ENCODE measurements at places on chromosomes 3 and 15.
A peak's percentile ranks its signal among the peaks of the same experiment; 100 is the strongest.

GRCh38 chr3:58531956-58532355 lies 5.0 kb downstream of the ACOX2 start:
- ATAC-seq, result no peak

DNA sequence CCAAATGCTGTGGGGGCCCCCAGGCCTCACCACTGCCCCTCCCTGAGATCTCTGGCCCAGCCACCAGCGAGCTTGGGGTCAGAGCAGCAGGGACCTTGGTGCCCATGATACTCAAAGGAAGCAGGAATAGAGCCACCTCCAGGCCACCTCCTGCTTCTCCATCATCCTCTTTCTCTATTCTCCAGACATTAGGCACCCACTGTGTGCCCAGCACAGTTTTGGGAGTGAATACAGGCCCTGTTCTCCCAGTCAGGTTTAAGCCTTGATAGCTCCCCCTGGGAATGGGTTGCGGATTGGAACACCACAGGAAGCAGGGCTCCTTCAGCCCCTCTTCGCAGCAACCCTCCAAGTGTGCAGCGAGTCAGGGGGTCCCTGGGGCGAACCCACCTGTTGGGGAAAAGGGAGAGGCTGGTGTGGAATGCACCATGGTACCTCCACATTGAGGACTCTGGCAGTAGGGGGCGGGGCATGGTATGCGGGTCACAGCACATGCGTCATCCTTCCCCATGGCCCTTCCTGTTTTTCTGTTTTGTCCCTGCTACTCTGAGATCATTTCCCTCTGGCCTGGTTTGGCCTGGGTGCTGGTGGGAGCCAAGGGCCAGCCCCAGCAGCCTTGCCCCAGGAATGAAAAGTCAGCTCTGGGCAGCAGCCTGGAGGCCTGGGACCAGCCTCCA lies 14.2 kb upstream of the SEMA3B start:
- ATAC-seq, result no peak

DNA sequence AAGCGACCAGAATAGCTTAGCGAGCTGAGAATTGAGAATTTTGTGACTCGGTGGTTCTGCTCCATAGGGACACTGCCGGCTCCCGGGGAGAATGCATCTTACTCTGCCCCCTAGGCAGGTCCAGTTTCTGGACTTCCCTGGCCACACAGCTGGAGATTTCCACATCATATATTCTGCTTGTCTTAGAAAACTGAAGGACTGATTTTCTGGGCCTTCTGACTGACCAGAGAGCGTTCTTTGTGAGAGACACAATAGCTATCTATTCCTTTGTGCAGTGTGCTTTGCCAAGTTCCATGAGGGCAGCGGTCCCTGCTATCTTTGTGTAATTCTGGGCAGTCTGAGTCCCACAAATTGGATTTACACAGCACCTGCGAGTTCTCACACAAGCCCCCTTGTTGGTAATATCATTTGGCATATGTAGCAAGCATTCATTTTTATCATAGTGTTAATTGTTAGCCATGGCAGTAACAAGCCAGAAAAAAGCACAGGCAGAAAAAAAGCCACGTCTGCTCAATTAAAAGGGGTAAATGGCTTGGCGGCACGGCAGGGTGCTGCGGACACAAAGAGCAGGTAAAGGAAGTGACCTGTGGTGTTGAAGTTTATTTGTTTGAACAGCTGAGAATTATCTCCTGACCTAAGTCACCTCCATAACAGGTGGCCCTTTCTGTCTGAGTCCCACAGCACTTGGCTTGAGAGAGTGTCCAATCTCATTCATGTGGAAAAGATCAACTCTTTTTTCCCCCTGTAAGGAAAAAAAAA lies 688.7 kb downstream of the TUSC7 start:
- ATAC-seq, result no peak

GRCh38 chr3:133380481-133381225 lies 19.2 kb upstream of the BFSP2 start:
- ATAC-seq, result no peak

DNA sequence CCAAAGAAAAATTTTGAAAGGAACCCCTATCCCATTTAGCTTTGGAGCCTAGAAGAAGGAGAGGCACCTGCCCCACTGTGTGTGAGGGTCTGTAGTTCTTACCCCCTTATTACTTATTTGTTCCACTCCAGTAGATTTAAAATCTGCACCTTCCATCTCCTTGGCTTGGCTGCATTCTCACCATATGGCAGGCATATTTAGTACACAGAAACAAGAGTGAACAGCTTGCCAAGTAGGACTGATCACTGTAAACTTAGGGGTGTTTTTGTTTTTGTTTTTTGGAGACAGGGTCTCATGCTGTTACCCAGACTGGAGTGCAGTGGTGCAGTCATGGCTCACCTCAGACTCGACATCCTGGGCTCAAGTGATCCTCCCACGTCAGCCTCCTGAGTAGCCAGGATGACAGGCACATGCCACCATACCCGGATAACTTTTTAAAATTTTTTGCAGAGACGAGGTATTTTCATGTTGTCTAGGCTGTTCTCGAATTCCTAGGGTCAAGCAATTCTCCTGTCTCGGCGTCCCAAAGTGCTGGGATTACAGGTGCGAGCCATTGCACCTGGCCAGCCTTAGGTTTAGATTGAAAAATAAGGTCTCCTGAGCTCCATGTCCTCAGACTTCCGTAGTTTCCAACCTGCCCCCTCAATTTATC lies 14.1 kb upstream of the ANXA2 start:
- ATAC-seq, result no peak

- no peak for ATAC-seq
Observed at GRCh38 chr15:42120285-42120684, 25.9 kb upstream of the PLA2G4D start.

DNA sequence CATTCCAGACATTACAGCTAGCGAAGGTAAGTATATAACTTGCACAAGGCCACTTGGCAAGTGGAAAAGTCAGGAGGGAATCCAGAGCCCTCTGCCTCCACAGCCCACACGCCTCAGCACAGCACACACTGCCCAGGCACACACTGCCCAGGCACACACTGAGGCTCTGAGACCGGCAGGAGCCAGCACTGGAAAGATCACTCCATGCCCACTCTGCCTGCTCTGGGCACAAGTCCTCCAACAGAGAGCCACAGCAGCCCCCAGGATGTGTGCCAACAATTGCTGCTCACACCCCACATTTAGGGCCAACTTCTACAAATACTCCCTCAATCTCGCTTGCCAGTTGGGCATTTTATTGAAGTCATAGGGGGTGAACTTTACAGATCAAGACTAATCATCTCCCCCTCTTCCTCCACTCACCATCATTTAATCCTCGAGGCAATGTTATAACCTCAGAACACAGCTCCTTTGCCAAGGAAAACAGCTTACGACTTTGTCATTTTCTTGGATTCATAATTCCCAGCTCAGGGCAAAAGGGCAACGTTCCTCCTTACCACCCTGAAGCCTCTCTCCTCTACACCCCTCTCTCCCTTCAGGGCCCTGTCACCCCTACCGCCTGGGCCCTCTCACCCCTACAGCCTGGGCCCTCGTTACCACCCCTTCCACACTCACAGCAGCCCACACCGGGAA lies 53.0 kb upstream of the TPM1 start:
- ATAC-seq, result peak; percentile 42

DNA sequence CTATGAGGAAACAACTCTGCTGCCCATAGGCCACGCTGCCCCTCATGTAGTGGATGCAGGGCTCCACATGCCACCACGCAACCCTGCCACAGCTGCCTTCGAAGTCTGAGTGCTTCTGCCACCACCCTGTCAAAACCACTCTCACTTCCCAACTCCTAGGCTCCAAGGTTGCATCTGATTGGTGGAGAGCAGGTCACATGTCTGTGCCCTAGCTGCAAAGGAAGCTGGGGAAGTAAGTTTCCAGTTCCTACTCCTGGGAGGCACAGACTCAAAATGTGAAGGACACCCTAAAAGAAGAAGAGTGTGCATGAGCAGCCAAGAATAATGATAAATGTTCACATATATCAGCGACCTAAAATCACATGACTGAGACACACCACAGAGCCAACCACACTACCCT lies 31.9 kb upstream of the TICRR start:
- no peak for ATAC-seq

DNA sequence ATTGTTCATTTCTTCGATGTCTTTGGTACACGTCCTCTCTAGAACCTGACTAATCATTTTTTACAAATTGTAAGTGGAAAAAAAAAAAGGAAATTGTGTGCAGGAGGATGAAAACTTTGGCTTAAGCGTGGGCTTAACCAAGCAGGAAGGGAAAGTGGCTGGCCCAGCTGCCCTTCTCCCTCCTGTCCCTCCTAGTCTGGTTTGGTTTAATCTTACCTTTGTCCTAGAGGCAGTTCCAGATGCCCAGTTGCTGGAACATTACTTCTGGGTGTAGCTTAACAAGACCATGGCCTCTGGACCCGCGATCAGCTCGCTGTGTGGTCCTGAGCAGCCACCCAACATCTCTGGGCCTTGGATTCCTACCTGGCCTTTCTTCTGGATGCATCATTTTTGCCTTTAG lies 15.4 kb downstream of the PAQR5 start:
- ATAC-seq, result no peak

DNA sequence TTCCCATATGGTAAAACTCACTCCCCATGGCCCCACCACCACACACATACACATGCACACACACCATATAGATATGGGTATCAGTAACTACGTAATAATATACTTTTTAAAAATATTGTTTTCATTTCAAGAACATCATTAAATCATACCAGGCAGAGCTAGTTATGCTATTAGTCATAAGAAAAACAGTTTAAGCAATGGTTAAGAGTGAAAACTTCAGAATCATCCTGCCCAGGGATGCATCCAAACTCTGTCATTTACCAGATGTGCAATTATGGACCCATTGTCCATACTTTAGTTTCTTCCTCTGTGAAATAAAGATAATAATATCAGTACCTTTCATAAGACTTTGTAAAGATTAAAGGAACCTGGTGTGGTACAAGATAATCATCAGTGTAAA lies 608.3 kb downstream of the RBMS3 start:
- peak; percentile 40 for ATAC-seq

GRCh38 chr3:107663266-107663665 lies 140.5 kb downstream of the BBX start:
- ATAC-seq, result no peak

DNA sequence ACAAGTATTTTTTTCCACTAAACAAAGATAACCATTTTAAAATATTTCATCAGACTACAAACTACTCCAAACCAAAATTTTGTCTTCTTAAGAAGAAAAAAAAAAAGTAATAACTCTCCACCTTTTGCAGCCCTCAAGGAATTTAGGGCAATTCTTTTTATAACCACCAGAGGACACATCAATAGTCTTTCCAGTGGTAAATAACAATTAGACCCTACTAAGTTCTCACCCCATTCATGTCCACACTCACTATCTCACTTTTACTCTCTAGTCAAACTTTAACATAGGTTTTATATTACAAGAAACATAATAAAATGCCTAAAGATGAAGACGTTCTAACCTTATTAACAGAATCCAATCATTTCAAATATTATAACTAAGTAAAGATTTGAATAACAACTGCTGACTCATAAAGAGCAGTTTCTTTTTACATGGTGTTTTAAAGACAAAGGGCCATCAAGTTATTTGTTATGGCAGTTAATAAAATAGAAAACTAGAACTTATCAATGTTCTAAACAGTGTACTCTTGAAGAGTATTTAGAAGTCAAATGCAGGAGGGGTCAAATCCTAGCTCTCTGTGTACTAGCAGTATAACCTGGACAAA lies 33.0 kb downstream of the CCDC39 start:
- no peak for ATAC-seq

DNA sequence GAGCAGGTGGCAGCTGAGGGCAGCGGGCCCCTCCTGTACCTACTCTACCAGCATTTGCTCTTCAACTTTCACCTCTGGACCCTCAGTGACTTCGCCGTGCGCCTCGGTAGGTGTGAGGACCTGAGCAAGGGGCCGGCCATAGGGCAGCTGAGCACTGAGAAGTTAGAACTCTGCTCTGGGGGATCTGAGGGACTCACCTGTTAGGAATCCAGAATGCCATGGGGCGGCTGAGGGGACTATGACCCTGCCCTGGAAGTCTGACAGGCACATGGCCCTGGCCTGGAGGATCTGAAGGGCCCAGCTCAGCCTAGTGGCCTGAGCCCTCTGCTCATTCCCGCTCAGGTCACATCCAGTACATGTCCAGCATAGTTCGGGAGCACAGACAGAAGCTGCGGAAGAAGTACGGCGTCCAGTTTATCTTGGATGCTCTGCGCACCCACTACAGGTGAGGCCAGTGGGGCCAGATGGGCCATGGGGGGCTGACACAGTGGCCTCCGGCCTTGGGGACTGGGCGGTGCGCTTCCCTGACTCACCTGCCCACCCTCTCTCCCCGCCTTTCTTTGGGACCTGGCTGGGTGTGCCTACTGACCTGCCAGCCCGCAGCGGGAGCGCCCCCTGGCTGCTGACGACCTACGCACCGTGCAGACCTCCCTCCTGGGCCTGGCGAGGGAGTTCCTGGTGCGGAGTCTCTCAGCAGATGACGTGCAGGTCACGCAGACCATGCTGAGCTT lies 18.8 kb downstream of the NBEAL2 start:
- ATAC-seq, result peak; percentile 85

- no peak for ATAC-seq
Observed at GRCh38 chr3:190096345-190096744, 24.4 kb downstream of the P3H2 start.

DNA sequence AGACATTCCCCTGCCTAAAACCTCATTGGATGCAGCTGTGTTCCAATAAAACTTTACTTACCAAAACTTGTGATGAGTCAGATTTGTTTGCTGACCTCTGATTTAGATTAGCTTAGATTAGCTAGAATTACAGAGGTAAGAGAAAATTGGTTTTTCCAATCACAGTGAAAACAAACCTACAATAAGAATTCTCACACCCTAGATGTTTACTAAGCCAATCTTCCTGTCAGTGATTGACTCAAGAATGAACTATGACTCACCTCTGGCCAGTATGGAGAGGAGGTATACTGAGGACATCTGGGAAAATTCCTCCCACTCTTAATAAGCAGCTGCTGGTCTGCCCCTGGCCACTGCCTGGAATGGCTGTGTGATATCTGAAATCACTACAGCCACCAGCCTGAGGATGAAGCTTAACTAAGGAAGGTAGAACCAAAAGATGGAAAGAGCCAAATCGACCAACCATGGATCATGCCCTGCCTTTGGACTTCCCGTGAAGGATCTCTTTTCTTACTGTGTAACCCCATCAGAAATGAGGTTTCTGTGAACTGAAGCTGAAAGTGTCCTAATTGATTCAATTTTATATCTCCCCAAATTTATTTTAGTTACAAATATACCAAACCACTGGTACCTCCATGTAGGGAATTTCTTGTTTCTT lies 19.0 kb upstream of the GHSR start:
- peak; percentile 84 for ATAC-seq

DNA sequence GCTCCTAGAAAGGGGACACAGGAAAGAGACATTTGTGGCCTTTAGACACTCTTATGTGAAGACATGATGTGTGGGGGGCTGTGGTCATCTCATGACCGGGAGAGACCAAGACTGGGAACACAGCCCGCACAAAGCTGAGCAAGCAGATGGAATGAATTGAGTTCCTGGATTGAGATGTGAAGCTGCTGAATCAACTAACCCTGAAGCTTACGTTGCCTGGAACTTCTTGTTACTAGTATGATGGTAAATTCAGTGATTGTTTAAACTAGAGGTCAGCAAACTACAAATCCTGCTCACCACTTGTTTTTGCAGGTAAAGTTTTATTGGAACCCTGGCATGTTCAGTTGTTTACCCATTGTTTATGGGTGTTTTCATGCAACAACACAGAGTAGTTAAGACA lies 83.4 kb upstream of the BHLHE40 start:
- ATAC-seq, result no peak

All from SK-N-SH treated with all-trans-retinoic acid at 6 μM for 48 hours (cell line).